ENCODE measurements at places on chromosomes 4 and X. TPM values are rescaled to one million over a fixed set of nuclear protein-coding genes. Genes with fewer than 3 reads are reported as not detected.
A peak's percentile ranks its signal among the peaks of the same experiment; 100 is the strongest.

CABS1 gene
- total RNA-seq: 2.4 TPM

PFKFB1 gene
- total RNA-seq: 1.0 TPM

ARMCX4 gene
- total RNA-seq: 16.6 TPM

CXCL6 gene
- total RNA-seq: 5.2 TPM

PHEX gene
- 0.82 TPM for total RNA-seq

MAOA gene
- 70.7 TPM for total RNA-seq

ASB12 gene
- total RNA-seq: not detected

MAGEA1 gene
- not detected for total RNA-seq

CFAP47 gene
- 0.45 TPM for total RNA-seq

MAP9 gene
- 17.9 TPM for total RNA-seq

CPZ gene
- 15.1 TPM for total RNA-seq

PLA2G12A gene
- 122 TPM for total RNA-seq

MSX1 gene
- total RNA-seq: 4.2 TPM

DNA sequence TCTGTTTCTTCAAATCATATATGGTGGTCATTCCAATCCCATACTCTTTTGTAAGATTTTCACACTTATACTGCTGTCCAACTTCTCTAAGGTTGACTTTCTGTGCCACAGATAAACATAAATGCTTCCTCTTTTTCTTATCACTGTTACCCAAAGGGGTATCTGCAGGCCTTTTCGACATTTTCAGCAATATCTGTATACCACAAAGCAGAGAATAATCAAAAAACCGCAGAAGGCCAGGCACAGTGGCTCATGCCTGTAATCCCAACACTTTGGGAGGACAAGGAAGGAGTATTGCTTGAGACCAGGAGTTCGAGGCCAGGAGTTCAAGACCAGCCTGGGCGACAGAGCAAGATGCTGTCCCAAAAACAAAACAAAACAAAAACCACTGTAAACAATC, 3.1 kb upstream of the RFC1 start:
- H3K36me3 ChIP-seq: no peaks in the 10 kb centered on the region
- H3K27ac ChIP-seq: no peak overlapping the region
- no peak for DNase-seq
- H3K4me3 ChIP-seq: no peak overlapping the region
- H3K4me1 ChIP-seq: no peaks in the 10 kb centered on the region
- no peaks in the 10 kb centered on the region for H3K27me3 ChIP-seq

DNA sequence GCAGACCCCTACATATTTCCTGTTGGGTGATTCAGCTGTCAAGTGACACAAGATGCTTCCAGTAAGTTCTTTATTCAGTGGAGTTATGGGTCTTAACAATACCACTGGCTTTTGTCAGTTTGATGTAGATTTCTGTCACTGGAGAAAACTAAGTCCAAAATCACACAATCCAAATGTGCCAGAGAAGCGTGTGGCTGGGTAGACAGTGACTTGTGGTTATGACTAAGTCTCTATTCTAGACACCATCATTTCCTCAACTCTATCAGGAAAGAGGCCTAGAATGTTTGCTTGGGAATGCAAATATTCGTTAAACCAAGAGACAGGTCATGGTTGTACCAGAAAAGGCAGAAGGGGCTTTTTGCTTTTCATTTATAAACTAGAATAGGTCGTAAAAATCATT, 54.4 kb upstream of the HS3ST1 start:
- no peaks in the 10 kb centered on the region for H3K27me3 ChIP-seq
- H3K36me3 ChIP-seq: no peaks in the 10 kb centered on the region
- no peaks in the 10 kb centered on the region for H3K4me1 ChIP-seq
- DNase-seq: no peak
- H3K4me3 ChIP-seq: no peak overlapping the region

DNA sequence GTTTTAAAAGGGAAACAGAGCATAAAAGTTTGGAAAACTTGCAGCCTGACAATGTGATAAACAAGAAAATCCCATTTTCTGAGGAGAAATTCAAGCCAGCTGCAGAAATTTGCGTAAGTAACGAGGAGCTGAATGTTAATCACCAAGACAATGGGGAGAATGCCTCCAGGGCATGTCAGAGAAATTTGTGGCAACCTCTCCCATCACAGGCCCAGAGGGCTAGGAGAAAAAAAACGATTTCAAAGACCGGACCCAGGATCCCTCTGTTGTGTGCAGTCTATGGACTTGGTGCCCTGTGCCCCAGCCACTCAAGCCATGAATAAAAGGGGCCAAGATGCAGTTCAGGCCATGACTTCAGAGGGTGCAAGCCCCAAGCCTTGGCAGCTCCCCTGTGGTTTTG, 355.4 kb upstream of the NDST3 start:
- no peak overlapping the region for H3K27ac ChIP-seq
- H3K4me1 ChIP-seq: no peaks in the 10 kb centered on the region
- no peak for DNase-seq
- H3K4me3 ChIP-seq: no peak overlapping the region
- no peaks in the 10 kb centered on the region for H3K36me3 ChIP-seq

GRCh38 chrX:124086411-124086810, 124.9 kb downstream of the STAG2 start:
- H3K4me3 ChIP-seq: no peak overlapping the region
- DNase-seq: no peak
- H3K4me1 ChIP-seq: no peaks in the 10 kb centered on the region
- H3K36me3 ChIP-seq: no peaks in the 10 kb centered on the region
- H3K27ac ChIP-seq: no peak overlapping the region

- H3K27ac ChIP-seq: no peak overlapping the region
- H3K27me3 ChIP-seq: no peaks in the 10 kb centered on the region
- DNase-seq: no peak
- no peak overlapping the region for H3K4me3 ChIP-seq
- H3K4me1 ChIP-seq: no peaks in the 10 kb centered on the region
- no peaks in the 10 kb centered on the region for H3K36me3 ChIP-seq
These were observed 2.6 kb downstream of the CDKL5 start for GRCh38 chrX:18428006-18428405.

- no peaks in the 10 kb centered on the region for H3K27me3 ChIP-seq
- no peak for DNase-seq
- H3K4me1 ChIP-seq: no peaks in the 10 kb centered on the region
These were observed 913.9 kb downstream of the FSTL5 start for GRCh38 chr4:161249779-161250440.

GRCh38 chr4:24824720-24825119, 29.3 kb downstream of the SOD3 start:
- no peak overlapping the region for H3K27ac ChIP-seq
- H3K36me3 ChIP-seq: no peaks in the 10 kb centered on the region
- peak; percentile 49 for DNase-seq
- no peak overlapping the region for H3K4me3 ChIP-seq

GRCh38 chr4:148740701-148741100, 298.5 kb upstream of the NR3C2 start:
- H3K36me3 ChIP-seq: no peaks in the 10 kb centered on the region
- no peak overlapping the region for H3K4me3 ChIP-seq
- H3K4me1 ChIP-seq: no peaks in the 10 kb centered on the region
- no peak overlapping the region for H3K27ac ChIP-seq

- H3K4me3 ChIP-seq: no peak overlapping the region
- DNase-seq: no peak
- no peaks in the 10 kb centered on the region for H3K36me3 ChIP-seq
- H3K4me1 ChIP-seq: no peaks in the 10 kb centered on the region
These were observed 5.8 kb upstream of the CXCL8 start for GRCh38 chr4:73734530-73735001.

DNA sequence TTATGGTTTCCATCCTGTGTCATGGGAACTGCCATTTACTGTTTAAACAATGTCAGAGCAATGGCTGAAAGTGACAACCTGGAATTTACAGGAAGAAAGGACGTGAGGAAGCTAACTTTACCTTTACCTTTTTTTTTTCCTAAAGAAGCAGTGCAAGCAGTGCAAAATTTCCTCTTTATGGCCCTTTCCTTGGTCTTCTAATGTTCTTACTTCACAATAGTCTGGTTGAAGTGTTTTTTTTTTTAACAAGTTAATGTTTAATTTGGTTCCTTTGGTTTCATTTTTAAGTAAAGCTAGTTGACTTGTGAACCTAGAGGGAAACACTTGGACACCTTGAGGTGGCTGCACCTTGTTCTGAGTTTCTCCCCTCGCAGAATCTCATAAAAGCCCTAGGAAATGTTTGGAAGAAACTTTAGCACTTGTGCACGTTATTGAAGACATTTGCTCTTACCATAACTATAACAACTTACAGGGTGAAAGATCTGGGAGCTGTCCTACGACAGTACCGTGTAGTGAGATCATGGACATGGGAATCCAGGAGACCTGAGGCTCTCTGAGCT, 1.8 kb downstream of the SGMS2 start:
- no peaks in the 10 kb centered on the region for H3K36me3 ChIP-seq
- DNase-seq: no peak
- H3K4me3 ChIP-seq: peak overlapping the region; percentile 58
- no peaks in the 10 kb centered on the region for H3K4me1 ChIP-seq

DNA sequence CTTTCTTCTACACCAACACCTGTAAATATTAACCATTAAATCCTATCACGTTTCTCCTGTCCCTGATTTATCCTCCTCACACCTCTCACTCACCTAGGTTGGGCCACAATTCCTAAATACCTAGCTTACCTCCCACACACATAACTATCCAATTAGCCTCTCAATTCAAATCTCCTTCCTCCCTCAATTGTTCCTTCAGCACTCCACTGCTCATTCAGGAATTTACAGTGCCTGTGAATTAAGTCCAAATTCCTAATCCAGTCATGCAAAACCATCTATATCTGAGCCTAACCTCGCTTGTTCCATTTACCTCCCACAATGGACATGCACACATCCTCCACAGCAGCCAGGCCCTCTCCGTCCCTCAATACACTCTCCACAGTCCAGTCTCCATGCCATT, 17.5 kb downstream of the ANXA5 start:
- H3K4me3 ChIP-seq: no peak overlapping the region
- no peaks in the 10 kb centered on the region for H3K4me1 ChIP-seq
- H3K36me3 ChIP-seq: peaks cover 8% of the 10 kb centered on the region

GRCh38 chr4:25757452-25757851, 101.8 kb downstream of the SLC34A2 start:
- H3K4me3 ChIP-seq: no peak overlapping the region
- no peaks in the 10 kb centered on the region for H3K4me1 ChIP-seq
- DNase-seq: no peak
- H3K36me3 ChIP-seq: no peaks in the 10 kb centered on the region
- no peak overlapping the region for H3K27ac ChIP-seq

- DNase-seq: no peak
- no peaks in the 10 kb centered on the region for H3K27me3 ChIP-seq
- no peak overlapping the region for H3K27ac ChIP-seq
- no peak overlapping the region for H3K4me3 ChIP-seq
- H3K4me1 ChIP-seq: no peaks in the 10 kb centered on the region
These were observed 48.3 kb downstream of the RAI2 start for GRCh38 chrX:17812763-17813162.
